Activated naive CD4-positive, alpha-beta T cell treated with anti-CD3 and anti-CD28 coated beads, Interleukin-2, amount 50 U/mL, for 72 hours (primary cell): ENCODE measurements at places on chromosomes 16 and 17.
A peak's percentile ranks its signal among the peaks of the same experiment; 100 is the strongest.

DNA sequence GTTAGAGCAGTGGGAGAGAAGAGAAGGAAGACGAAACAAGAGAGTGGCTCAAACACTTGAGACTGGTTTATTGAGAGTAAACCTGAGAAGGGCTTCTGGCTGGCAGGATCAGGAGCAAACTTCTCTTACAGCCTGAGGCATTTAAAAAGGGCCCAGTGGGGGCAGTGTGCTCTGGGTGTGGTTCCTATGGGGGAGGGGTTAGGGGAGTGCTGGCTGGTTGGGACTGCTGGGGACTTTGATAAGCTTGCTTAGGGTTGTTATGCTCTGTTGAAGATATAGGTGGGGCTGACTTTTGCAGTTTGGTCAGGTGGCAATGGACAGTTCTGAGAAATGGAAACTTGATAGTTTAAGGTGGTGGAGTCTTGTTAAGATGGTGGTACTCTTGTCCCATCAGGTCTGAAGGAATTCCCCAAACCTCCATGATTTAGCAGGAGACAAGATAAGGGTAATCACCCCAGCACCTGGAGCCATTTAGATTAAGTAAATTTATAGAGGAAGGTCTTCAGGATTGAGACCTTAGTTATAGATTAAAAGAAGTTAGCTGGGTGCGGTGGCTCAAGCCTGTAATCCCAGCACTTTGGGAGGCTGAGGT is 79.3 kb downstream of the EMP2 start:
- no peak for DNase-seq

- DNase-seq, result peak; percentile 13
Observed at GRCh38 chr17:37506678-37507077, 17.0 kb downstream of the DUSP14 start.

- peak; percentile 13 for DNase-seq
Observed at GRCh38 chr16:27859020-27859419, 204.5 kb downstream of the GSG1L start.

DNA sequence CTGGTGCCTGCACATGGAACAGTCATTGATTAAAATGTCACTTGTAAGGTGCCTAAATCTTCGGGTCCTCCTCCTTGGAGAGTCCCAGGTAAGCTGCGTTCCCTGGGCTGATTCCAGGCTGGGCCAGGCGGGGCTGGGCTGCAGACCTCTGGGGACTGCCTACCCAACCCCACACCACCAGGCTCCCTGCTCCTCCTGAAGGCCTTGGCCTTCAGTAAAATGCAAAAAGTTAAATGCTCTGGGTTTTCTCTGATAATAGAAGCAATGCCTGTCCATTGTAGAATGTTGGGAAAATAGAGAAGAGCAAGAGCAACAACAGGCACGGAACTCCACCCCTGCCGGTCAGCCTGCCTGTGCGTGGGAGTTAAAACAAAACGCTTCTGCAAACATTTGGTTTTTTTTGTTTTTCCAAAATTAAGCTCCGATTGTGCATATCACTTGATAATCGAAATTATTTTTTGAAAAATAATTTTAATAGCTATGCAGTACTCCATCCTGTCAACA is 363.9 kb downstream of the SEC14L1 start:
- no peak for DNase-seq

GRCh38 chr17:49555495-49556222 is 20.0 kb upstream of the NXPH3 start:
- no peak for DNase-seq

DNA sequence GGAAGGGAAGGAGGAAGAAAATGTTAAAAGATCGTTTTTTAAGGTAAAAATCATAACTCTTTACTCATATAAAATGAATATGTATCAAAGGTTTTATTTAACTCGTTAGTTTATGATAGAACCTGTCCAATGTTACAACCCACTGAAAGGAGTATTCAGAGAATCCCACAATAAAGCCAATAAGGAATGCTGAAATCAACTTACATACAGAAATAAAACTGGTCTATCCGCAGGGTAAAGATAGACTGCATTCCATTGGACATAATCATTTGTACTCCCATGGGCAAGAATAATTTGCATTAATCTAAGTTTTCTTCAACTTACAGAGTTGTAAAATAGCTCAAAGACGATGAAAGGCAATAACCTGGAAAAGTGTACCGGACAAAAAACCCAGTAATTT is 17.9 kb upstream of the BEAN1 start:
- no peak for DNase-seq

GRCh38 chr16:8818504-8819270 is 21.0 kb downstream of the PMM2 start:
- DNase-seq, result no peak
